ENCODE measurements at places on chromosomes 12 and 14.
A peak's percentile ranks its signal among the peaks of the same experiment; 100 is the strongest.

GRCh38 chr14:97692084-97692483, 894.9 kb downstream of the VRK1 start:
- no peak for DNase-seq

DNA sequence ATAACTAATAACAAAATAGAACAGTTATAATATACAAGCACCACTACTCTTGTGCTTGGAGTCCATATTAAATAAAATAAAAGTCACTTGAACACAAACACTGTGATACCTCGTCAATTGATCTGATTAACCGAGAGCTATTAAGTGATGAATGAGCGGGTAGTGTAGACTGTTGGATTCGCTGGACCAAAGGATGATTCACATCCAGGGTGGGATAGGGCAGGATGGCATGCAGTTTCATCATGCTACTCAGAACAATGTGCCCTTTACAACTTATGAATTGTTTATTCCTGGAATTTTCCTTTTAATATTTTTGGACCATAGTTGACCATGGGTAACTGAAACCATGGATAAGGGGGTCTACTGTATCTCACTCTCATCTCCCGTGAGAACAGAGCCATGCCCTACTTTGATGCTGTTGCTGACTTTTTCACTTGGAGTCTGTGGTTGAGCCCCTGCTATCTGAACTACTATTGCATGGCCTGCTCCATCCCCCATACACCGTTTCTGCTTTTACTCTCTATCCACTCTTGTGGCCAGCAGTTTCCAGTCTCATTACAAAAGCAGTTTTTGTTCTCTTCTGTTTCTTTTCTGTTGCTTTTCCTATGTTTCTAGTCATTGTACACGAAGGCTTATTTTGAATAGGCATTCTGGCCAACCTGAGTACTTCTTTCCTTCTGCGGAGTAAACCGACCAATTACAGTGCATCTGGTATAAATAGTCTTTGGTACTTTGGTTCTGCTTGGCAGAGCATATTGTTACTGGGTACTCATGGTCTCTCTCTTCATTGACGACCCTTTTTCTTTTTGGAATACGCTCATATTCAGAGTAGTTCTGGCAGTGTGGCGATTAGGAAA, 12.2 kb downstream of the TMTC2 start:
- DNase-seq: no peak

- no peak for DNase-seq
Observed at GRCh38 chr14:23555533-23555881, 564 bp upstream of the THTPA start.

DNA sequence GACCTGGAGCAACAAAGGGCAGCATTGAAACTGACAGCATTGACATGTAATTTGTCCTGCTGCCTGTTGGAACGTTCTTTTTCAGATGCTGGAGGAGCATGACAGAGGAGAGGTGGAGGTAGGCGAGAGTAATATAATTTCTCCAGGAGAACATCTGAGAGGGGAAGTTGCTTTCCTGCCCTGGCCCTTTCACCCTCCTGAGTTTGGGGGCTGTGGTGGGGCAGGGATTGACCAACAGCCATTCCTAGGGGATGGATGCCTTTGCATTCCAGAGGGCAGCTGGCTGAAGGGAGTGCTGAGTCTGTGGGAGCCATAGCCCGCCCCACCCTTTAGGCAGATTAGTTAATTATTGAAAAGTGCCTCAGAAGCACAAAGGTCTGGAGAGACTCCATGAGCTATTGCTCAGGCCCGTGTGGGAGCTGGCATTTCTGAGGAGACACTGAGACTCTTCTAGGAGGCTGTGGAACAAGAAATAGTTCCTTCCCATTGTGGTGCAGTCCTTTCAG, 73.5 kb downstream of the ARF6 start:
- DNase-seq: no peak

GRCh38 chr12:104304261-104305009, 896 bp downstream of the EID3 start:
- DNase-seq: no peak

- no peak for DNase-seq
Observed at GRCh38 chr12:124779161-124780141, 84.2 kb downstream of the SCARB1 start.

GRCh38 chr12:43884683-43885410, 49.0 kb downstream of the TMEM117 start:
- no peak for DNase-seq

GRCh38 chr12:106712768-106713167, 61.7 kb upstream of the RIC8B start:
- no peak for DNase-seq

- DNase-seq: peak; percentile 36
Observed at GRCh38 chr14:97456958-97457357, 659.8 kb downstream of the VRK1 start.

- DNase-seq: no peak
Observed at GRCh38 chr14:54395284-54395683, 1.5 kb upstream of the CDKN3 start.

- no peak for DNase-seq
Observed at GRCh38 chr12:116607039-116607438, 47.9 kb downstream of the MAP1LC3B2 start.

GRCh38 chr12:124464830-124465229, 102.6 kb downstream of the NCOR2 start:
- DNase-seq: no peak

DNA sequence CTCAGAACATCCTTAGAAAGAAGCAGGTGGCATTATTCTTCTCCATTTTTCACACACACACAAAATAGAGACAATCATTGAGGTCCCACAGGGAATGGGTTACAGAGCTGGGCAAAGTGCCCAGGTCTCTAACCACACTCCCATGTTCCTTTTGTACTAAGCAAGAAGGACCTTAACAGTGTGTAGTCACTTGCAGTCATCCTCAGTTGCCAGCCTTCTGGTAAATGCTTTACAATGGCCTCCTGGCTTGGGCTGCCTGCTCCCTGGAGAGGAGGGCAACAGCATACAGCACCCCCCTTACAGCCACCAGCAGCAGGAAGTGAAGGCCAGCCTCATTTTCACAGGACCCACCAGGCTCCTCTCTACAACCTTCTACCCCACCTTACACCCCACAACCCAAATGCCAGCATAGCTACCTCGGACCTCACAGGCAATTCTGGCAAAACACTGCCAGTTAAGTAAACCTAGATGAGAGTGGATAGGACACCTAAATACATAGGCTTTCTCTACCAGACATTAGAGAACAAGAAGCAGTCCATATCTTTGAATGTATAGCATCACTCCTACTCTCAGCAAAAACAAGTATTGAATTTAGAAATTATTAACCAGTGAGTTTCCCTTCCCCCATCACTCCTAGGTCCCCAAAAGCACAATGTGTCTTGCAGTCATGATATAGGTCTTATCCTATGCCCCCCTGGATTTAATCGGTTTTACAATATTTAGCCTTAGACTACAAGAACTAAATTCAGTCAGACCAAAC, 88.1 kb downstream of the PPP2R5E start:
- DNase-seq: no peak

GRCh38 chr12:106179086-106179485, 40.3 kb upstream of the NUAK1 start:
- no peak for DNase-seq

- no peak for DNase-seq
Observed at GRCh38 chr14:104235686-104236085, 97.3 kb downstream of the KIF26A start.

DNA sequence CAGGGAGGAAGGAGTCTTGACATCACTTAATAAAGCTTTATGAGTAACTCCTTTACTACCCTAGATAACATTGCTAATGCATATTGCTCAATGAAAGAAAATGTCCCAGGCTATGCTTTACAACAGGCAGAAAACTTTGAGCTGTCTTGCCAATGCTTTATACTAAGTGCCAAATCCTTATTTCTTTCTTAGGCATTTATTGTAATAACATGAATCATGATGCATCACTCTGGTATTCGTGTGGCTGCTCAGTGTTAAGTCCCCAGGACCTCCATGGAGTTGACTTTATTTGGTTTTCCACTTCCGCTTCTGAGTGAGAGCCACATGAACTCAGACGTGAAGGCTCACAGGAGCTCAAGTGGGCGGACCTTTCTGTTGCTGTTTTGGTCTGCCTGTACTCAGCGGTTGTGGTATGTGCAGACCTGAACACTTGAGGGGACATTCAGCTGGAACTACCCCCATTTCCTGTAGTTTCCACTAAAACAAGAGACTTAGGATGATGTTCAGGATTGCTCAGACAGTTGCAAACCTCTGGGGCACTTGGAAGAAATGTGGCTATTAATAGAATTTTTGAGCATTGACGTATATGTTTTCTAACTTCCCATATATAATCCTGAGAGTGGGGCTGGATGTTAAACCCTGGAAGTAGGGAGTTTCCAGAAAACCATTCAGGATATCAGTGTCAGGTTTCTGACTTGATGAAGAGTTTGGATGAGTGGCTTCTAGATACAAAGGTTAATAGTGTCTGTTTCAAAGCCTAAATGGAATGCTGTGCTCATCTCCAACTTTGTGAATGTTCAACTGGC, 258.6 kb downstream of the MSRB3 start:
- DNase-seq: no peak

DNA sequence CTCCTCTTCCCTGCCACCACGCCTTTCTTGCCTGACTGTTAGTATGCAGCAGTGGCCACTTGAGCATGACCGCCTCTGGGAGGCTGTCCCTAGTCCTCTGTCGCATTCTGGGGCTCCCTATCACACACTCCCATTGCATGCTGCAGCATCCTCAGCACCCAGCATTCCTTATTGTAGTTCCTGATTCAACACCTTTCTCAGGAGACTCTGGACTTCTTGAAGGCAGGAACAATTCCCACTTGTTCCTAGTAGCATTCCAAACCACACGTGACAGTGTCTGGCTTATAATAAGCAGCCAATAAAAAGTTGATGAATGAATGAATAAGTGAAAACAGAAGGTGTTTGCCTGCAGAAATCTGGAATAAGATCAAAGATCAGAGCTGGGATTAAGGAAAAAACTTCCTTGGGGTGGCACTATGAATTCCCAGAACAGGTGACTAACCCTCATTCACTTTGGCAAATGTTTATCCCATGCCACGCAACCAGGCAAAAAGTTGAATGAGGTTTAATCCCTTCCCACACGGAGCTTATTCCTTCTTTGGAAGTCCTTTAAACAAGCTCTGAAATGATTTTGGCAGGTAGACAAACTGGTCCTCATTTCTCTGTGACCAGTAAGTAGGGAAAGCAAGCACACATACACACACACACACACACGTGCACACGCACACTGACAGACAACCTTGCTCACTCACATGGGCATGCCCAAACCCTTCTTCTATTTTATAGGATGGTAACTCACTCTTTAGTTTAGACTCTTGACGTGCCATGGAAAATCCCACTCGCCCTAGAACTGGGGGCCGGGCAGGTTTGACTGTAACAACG, 26.5 kb downstream of the NTF3 start:
- DNase-seq: no peak

DNA sequence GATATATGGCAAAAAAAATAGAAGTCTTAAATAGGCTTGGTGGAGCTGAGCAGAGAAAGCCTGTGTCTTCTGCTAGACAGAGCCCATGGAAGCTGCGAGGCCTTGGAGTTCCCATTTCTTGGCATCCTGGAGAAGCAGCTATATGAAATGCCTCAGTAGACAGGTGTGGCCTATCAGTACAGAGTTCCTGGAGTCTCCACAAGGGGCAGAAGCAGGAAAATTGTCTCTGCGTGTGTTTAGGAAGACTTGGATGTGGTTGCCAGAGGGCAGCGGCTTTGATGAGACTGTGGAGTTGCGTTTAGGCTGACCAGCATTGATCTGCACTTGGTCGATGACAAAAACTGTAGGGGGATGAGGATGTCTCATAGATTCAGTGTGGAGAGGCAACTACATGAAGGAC, 334.5 kb upstream of the SEL1L start:
- no peak for DNase-seq

- DNase-seq: no peak
Observed at GRCh38 chr14:105165134-105165704, 3.4 kb downstream of the JAG2 start.

GRCh38 chr12:117036046-117036445, 63.2 kb downstream of the TESC start:
- no peak for DNase-seq

DNA sequence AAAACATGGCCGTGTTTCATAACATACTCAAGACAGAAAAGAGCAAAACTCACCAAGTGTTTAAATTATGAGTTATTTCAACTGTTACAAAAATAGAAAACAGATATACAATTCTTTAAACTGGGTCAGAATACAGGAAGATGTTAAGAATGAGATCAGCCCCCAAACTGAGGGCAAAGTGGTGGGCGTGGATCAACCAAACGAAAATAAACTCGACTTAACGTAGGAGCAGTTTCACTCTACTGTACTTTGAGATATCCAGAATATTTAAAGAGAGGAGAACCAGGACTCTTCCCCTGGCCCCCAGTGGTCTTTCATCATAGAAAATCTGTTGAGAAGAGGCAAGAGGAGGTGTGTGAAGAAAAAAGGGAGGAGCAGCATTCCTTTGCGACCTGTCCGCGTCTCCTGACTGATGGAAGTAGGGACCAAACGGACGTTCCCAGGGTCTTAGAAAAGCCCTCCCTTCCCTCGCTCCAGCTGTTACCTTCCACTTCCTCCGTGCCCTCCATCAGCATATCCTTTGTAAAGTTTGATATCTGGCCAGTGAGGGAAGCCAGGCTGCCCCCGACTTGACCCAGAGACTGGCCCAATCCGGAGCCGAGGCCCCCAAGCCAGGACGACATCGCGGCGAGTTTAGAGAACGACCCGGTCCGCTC, 668 bp downstream of the TRIP11 start:
- no peak for DNase-seq

DNA sequence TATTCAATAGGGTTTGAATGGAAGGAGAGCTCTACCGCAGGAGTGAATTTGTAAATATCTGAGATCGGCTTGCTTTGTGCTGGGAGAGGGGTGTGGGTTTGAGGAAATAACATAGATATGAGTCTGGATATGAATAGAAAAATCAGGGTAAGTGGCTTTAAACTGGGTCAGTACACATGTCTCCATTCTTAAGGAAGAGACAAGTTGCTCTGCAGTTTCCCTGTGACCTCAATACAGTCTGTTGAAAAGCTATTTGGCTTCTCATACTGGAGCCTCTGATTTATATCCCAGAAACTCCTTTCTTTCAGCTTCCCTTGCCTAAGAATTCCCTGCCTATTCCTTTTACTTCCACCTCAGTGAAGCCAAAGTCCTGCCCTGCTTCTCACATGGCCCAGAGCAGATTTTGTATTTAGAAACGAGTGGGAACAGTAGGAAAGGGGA, 153.5 kb upstream of the ATF7IP start:
- no peak for DNase-seq

DNA sequence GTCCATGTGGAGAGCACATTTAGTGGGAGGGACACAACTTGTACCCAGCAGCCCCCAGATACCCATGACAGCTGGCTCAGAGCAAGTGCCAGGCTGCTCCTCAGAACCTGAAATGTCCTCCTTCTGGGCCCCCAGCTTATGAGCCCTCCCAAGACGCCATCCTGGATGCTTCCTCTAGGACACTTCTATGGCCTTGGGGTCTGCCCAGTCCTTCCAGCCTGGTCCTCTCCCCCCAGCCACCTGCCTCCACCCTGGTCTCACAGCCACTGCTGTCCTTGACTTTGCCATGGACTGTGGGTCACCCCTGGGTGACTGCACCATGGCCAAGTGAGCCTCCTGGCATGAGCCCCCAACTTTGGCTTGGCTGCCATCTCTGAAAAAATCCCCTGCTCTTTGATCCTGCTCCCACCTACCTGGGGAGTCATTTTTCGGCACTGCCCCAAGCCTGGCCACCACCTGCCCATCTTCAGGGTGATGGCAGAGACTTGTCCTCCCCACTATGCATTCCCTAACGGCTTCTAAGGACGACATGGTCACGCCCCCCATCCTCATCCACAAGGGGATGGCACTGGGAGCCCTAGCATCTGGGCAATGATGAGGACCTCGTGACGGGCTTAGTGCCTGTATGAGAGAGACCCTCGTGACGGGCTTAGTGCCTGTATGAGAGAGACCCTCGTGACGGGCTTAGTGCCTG, 323.7 kb downstream of the TMEM121 start:
- DNase-seq: no peak
